ENCODE measurements at places on chromosomes 5 and 9.

GRCh38 chr9:125433461-125434011 lies 171.9 kb downstream of the GAPVD1 start:
- DNase-seq = peak; percentile 31

DNA sequence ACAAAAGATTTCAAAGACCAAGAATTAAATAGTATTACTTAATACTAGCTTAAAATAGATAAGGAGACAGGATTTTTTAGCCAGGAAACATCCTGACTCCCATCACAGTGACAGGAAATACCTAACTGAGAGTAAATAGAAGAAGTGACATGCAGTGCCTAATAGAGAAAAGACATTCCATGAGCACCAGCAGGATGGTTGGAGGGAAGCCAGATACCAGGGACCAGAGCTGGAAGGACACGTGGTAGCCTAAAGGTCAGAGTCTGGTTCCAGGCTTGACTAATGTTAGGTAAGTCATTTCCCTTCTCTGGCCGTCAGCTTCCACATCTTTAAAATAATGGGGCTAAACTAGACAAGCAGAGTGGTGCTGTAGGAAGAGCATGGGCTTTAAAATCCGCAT lies 41.6 kb downstream of the CDK5RAP2 start:
- DNase-seq = no peak

GRCh38 chr9:96813607-96814006 lies 35.7 kb upstream of the ZNF510 start:
- no peak for DNase-seq

GRCh38 chr9:71891557-71892189 lies 19.3 kb downstream of the ABHD17B start:
- DNase-seq = no peak

DNA sequence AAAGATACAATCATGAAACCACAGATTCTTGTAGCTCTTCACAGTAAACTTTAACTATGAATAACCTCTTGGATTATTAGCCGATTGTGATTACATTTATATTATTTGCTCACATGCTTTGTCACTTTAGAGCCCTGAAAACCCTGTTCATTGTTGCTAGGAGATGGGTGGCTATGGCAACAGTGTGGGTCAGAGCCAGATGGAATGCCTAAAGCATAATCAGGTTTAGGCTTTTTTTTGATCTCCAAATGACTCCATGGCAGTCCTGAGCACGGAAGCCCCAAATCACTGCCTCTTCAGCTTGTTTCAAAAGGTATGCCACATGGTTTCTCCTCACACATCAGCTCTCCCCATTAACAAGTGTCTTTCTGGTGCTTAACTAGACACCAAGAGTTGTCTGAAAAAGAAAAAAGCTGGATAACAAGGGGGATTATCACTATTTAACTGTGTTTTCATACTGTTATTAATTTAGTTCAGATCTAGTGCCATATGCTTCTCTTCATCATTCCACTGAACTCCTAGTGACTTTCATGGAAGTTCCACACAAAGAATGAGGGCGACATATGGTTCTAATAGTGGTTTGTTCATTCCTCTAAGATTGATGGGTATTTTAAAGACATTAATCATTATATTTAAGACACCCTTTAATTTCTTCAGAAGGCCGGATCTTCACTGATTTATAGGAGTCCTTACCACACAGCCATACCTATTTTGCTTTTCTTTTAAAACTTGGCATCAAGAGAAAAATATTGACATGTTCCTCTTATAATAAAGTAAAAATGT lies 88.8 kb upstream of the PAM start:
- no peak for DNase-seq

- DNase-seq = no peak
Observed at GRCh38 chr9:4886698-4887097, 94.0 kb downstream of the RCL1 start.

GRCh38 chr5:14399054-14399692 lies 182.4 kb upstream of the OTULINL start:
- DNase-seq = no peak

DNA sequence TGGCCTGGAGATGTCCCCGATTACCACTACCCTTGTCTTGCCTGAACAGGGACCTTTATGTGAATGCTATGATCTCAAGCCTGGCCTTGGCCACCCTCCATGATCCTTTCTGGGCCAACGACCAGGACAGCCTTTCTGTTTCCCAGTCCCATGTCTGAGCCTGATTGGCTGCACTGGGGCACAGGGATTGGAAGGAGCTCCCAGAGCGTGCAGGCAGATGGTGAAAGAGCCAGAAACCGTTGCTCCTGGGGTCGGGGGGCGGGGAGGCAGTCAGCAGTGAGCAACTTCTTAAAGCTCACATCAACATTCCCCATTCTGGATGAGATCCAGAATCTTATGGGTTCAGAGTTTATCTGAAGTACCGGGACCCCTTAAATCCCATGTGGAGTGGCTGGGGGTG lies 84.4 kb downstream of the INSYN2B start:
- DNase-seq = no peak

- no peak for DNase-seq
Observed at GRCh38 chr9:23662320-23662719, 163.7 kb downstream of the ELAVL2 start.

- DNase-seq = no peak
Observed at GRCh38 chr9:124480621-124480981, 26.6 kb downstream of the NR5A1 start.

DNA sequence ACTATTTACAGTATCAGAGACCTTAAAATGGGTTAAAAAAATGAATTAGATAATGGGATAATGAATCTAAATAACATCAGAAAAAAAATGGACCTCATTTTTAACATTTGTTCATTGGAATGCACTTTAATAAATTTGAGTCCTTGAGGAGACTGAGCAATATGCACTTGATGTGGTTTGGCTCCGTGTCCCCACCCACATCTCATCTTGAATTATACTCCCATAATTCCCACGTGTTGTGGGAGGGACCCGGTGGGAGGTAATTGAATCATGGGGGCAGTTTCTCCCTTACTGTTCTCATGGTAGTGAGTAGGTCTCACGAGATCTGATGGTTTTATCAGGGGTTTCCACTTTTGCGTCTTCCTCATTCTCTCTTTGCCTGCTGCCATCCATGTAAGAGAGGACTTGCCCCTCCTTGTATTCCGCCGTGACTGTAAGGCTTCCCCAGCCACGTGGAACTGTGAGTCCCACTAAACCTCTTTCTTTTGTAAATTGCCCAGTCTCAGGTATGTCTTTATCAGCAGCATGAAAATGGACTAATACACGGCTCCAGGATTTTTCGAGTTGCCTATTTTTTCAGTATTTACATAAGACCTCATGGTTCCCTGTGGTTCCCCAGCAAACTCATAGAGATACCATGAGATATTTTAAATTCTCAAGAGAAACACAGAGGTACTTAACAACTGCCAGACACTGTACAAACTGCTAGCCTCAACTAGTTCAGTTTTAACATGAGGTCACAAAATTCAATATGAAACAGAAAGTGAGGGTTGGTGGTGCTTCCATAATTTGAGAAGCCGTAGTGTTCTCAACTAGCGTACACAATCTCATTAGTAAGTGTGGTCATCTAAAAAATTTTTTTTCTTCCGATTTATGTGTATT lies 128.3 kb downstream of the TLE1 start:
- no peak for DNase-seq

DNA sequence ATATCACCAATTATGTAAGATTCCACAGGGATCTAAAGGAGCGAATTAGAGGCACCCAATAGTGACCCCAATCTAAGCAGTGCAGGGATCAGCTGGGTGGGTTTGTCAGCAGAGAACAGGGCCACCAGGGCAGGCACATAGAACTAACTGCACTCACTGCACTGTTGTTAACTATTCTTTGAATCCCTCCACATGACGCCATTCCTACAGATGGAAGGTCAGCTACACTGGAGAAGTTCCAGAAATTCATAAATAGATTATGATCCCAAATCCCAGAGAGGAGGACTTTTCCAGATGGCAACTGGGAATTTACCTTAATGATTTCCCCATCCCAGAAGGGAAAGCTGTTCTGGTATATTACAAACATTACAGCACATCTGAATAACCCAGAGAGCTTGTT lies 84.2 kb downstream of the THBS4 start:
- no peak for DNase-seq

DNA sequence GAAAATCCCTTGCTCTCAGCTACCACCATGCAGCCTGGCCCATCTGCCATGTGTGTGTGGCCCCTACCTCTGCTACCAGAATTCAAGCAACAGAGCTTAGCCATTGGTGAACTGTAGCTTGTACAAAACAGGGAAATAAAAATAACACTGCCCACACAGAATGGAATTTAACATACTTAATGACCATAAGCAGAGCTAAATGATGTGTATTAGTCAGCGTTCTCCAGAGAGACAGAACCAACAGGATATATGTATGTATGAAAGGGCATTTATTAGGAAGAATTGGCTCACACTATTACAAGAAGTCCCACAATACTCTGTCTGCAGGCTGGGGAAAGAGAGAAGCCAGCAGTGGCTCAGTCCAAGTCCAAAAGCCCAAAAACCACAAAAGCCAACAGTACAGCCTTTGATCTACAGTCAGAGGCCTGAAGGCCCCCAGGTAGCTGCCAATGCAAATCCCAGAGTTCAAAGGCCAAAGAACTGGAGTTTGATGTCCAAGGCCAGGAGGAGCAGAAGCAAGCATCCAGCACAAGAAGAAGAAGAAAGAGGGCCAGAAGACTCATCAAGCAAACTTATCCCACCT lies 318.8 kb downstream of the DNAH5 start:
- no peak for DNase-seq

DNA sequence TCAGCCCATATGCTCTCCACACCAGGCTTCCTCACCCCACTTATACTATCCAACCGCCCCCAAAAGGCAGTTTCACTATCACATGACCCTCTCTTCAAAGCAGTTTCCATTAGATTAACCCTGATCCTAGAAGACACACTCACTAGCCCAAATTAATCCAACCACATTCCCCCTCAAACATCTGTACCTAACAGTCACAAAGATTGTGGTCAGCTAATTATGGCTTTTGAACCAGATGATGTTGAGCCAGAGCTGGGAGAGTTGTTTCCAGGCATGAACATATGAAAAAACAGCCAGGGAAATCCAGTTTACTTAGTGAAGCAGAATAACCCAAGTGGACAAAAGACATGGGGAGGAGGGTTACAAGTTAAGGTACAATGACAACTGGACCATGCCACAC lies 131.2 kb downstream of the SPOCK1 start:
- no peak for DNase-seq

DNA sequence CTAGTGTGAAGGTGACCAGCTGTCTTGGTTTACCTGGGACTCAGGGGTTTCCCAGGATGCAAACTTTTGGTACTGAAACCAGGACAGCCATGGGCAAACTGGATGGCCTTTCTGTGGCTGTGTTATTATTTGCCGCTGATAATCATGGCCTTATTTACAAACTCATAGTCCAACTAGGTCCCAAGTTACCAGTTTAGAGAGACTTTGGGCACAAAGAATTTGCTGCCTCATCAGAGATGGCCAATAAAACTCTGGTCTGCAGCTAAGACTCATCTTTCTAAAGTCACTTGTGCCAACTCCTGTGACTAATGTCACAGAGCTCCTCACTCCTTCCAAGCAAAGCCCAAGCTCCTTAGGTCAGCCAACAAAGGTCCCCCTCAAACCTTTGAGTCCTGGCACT lies 47.5 kb upstream of the PLPP6 start:
- DNase-seq = no peak

GRCh38 chr9:111953444-111953843 lies 56.8 kb downstream of the UGCG start:
- DNase-seq = no peak
